ENCODE measurements at places on chromosomes 12 and 14.

DNA sequence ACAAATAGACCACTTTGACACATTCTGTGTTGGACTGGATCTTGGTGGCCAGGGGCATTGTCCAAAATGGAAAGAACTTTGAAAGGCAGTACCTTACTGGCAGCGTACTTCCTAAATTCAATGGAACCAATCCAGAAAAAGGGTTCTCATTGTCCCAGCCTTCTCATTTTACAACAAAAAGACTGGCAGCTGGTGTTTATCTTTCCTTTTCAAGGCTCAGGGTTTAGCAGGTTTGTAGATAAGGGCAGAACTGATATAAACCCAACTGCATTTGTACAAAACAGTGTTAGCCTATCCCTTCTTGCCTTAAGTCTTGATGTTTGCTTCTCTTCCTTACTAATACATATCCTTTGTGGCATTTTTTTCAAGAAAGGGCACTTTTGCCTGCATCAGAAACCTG lies 7.7 kb downstream of the THAP2 start:
- no peak for DNase-seq

DNA sequence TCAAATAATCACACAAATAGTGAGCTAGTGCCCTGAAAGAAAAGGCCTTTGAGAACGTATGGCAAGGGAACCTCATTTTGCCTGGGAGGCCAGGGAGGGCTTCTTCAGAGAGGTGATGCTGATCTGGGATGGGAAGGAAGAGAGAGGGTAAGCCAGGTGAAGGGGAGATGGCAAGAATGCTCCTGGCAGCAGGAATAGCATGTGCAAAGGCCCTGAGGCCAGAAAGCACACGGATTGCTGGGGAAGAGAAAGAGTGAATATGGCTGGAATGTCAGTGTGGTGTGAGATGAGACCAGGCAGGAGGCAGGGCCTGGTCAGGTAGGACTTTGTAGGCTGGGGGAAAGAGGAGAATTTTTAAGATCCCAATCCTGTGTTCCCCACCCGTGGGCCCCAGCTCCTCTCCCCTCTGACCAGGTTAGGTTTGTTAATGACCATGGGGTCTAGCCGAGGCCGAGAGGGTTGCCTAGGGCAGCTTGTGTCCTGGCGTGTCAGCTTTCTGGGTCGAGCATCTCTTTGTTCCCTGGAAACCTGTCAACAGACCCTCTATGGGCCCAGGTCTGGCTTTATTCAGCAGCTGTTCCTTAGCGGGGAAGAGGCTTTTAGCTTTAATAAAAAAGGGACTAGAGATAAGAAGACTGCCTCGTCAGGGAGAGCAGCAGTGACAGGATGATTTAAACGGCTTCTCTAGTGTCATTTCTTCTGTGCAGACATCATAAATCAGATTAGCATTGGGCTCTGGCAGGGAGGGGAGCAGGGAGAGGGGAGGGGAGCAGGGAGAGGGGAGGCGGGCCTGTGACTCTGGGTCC lies 123.4 kb downstream of the ADCK1 start:
- no peak for DNase-seq

DNA sequence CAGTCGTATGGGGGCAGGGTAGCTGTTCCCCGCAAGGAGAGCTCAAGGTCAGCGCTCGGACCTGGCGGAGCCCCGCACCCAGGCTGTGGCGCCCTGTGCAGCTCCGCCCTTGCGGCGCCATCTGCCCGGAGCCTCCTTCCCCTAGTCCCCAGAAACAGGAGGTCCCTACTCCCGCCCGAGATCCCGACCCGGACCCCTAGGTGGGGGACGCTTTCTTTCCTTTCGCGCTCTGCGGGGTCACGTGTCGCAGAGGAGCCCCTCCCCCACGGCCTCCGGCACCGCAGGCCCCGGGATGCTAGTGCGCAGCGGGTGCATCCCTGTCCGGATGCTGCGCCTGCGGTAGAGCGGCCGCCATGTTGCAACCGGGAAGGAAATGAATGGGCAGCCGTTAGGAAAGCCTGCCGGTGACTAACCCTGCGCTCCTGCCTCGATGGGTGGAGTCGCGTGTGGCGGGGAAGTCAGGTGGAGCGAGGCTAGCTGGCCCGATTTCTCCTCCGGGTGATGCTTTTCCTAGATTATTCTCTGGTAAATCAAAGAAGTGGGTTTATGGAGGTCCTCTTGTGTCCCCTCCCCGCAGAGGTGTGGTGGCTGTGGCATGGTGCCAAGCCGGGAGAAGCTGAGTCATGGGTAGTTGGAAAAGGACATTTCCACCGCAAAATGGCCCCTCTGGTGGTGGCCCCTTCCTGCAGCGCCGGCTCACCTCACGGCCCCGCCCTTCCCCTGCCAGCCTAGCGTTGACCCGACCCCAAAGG lies 804 bp downstream of the GAPDH start:
- DNase-seq: no peak

- no peak for DNase-seq
Measured at GRCh38 chr12:106192659-106193393, 54.1 kb upstream of the NUAK1 start.

GRCh38 chr14:76917745-76918255 lies 91.6 kb downstream of the LRRC74A start:
- no peak for DNase-seq

DNA sequence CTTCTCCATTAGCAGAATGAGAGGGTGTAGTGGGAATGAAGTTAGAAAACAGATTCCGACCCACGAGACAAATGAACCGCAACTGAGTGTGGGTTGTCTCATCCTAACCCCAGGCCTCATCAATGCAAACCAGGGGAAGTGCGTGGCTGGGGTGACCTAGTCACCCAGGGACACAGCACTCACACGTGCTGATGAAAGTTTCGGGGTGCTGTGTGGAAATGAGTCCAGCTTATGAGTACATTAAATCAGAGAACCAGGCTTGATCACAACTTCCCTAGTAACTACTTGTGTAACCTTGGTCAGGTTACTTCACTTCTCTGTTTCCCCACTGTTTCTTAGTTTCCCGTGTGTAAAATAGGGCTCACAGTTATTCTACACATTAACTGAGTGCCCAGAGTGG lies 95.4 kb upstream of the CDKN3 start:
- no peak for DNase-seq

DNA sequence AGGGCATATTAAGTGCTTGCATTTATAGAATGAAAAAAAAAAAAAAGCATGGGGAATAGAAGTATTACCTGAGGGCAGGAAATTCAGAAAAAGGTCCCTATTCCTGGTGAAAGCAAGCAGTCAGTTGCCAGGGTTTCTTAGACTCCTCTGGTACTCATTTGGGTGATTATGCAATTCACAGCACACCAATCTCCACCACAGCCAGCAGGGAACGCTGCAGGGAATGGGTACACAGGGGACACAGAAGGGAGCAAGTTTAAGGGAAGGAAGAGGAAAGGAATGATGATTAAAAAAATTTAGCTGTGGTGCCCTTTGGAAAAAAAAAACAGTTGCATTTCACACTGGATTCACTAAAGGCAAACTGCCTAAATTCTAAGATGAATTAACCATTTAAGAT lies 14.2 kb downstream of the BLTP3B start:
- peak; percentile 29 for DNase-seq

DNA sequence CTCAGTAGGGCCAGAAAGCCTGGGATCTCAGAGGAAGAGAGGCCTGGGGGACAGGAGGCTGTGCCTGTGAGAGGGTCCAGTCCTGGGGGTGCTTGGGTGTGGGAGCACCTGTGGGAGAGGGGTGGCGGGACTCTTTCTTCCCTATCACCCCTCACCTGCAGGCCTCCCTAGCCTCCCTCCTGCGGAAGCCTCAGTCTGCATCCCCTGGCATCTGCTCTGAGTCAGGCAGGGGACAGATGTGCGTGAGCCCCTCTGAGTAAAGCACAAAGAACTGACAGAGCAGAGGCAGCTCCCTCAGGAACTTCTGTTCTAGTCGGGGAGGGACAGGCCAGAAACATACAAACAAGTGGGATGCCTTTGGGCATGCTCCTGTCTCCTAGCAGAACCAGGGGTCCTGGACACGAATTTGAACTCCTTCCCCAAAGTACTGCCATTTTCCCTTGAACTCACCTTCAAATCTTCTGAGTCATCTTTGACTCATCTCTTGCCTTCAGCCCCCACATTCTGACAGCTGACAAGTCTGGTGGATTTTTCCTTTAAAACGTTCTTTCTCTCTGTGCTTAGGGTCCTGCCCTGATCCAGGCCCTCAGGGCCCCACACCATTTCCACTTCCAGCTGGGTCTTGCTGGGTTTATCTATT lies 8.5 kb upstream of the HSP90AA1 start:
- DNase-seq: no peak

DNA sequence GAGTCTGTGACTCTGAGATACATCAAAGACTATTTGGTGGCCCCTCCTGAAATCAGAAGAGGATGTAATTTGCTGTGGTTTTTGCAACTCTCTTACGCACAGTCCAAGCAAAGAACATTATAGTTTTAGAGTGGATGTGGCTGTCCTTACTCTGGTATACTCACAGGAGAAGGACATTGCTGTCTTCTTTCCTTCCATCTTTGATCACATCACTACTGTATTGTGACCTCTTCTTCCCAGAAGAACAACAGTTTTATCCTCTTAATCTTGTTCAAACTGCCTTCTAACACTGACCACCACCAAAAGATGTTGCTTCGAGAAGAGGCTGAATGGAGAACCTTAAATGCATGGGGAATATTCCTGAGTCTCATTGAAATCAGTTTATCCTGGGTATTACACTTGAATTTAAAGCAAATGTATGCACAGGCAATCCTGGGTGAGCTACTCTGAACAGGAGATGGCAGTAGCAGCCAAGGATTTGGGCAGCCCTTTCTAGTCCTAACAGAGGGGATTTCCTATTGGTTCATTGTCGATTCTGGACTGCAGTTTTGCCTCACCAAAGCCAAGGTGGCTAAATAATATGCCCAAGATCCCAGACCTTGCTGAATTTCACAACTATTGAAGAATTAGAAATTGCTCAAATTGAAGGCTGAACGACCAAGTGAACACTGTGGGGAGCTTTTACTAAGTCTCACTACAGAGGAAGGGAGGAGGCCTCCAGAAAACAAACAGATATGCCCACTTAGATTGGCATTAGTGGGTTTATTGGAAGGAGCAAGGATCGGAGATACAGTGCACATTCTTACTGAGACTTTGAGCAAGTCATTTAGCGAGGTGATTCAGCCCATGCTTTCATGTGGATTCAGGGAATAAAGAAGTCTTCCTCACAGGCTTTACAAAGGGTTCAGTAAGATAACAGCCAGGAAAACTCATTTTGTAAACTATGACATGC lies 282.8 kb downstream of the PAWR start:
- DNase-seq: peak; percentile 31

- no peak for DNase-seq
Measured at GRCh38 chr12:10285919-10286318, 21.8 kb upstream of the KLRD1 start.

DNA sequence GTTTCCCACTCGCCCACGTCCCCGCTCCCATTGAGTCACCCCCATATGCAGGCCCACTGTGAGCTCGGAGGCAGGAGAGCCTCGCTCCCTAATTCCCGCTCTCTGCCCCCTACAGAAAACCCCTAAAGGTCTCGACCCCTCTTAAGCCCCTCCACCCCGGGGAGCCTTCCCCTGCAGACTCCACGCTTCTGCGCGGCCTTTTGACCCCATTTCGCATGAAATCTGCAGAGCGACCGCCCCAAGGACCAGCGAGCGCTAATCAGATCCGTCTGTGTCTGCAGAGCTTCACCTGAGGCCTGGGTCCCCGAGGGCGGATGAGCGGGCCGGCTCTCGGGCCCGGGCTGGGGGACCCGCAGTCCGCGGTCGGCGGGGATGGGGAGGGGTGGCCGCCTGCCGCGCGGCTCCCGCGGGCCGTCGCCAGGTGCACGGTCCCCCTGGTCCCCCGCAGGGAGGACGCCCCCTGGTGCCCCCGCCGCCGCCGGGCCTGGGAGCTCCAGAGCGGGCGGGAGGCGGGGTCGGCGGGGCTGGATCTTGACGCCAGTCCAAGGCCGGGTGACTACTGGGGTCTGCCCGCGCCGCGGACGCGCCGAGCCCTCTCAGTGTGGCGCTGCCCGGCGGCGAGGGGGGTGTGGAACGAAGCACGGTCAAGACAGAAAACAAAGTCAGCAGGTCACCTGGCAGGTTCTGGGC lies 10.1 kb downstream of the BMP4 start:
- DNase-seq: peak; percentile 62

DNA sequence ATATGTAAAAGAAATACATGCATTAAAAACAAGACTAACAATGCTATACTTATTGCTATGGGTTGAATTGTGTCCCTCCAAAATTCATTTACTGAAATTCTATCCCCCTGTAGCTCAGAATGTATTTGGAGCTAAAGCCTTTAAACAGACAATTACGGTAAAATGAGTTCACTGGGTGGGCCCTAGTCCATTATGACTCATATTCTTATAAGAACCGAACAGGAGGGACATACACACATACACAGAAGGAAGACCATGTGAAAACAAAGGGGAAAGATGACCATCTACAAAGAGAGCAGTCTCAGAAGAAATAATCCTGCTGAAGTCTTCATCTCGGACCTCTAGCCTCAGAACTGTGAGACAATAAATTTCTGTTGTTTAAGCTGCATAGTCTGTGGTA lies 77.1 kb upstream of the ANKS1B start:
- no peak for DNase-seq

- DNase-seq: no peak
Measured at GRCh38 chr14:85599939-85600338, 70.0 kb downstream of the FLRT2 start.

GRCh38 chr12:26452511-26452910 lies 257.1 kb downstream of the SSPN start:
- no peak for DNase-seq

DNA sequence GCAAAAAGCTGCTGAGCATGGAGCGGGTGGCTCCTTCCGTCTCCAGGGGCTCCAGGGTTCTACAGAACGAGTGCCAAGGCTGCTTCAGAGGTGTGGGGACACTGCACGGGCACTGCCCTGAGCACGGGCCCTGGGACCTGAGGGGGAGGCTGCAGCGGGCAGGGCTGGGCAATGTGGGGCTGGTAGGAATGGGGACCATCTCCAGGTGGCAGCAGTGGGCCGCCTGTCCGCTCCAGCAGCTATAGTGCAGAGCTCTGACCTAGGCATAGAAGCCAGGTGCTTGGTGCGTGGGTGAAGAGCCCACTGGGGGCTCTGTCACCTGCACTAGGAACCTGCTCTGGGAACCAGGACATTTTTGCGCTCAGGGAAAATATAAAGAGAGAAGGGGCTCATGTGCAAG lies 22.3 kb downstream of the HDAC7 start:
- DNase-seq: peak; percentile 50

GRCh38 chr14:94203473-94204210 lies 29.5 kb downstream of the PPP4R4 start:
- DNase-seq: no peak

DNA sequence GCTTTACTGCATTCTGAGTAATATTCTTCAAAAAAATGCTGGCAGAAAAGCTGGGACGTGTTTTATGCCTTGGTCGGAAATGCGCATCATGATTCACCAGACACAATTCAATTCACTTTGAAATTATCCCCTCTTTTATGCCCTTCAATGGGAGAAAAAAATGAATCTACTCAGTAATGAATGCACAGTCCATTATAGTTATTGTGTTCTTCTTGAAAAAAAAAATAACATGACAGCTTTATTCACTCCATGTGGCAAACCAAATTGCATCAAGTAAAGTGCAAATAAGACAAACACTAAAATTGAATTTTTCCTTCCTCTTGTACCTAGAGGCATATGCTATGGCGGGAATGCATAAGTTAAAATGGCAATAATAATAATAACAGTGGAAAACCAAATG lies 159.4 kb upstream of the IFNG-AS1 start:
- DNase-seq: no peak

GRCh38 chr14:22588526-22589095 lies 413 bp downstream of the DAD1 start:
- peak; percentile 31 for DNase-seq

- no peak for DNase-seq
Measured at GRCh38 chr12:89333564-89334252, 18.6 kb downstream of the DUSP6 start.
